Urinary bladder (tissue), 4 donors: ENCODE measurements at places on chromosomes 11 and 22.
A peak's percentile ranks its signal among the peaks of the same experiment; 100 is the strongest.

DNA sequence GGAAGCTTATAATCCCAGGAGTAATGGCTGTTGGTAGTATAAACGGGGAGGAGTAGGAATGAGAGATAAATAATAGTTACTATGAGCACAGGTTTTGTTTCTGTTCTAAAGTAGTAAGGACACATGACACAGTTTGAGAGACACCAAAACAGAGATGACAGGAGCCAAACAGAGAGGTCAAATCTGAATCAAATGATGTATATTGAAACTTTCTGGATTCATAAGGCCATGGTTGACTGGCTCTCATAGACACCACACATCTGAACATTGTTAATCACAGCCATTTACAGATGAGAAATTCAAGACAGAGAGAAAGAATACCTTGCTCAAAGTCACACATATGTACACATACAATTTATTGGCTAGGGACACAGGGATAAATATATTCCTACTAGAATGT is 63.4 kb upstream of the UCP3 start:
- DNase-seq, result no peak

DNA sequence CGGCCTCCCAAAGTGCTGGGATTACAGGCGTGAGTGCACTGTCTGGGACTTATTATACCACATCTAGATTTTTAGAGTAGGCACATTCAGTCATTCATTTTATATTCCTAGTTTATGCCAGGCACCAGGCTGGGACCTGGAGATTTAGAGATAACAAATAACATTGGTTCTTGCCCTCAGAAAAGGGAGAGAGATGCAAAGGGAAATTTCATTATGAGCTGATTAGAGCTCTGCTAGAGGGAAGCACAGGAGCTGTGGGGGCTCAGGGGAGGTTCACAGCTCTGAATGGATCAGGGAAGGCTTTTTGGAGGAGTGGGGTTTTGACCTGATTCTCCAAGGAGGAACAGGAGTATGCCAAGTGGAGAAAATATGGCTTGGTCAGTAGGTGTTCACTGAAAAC is 32.3 kb downstream of the MEI1 start:
- DNase-seq, result no peak

DNA sequence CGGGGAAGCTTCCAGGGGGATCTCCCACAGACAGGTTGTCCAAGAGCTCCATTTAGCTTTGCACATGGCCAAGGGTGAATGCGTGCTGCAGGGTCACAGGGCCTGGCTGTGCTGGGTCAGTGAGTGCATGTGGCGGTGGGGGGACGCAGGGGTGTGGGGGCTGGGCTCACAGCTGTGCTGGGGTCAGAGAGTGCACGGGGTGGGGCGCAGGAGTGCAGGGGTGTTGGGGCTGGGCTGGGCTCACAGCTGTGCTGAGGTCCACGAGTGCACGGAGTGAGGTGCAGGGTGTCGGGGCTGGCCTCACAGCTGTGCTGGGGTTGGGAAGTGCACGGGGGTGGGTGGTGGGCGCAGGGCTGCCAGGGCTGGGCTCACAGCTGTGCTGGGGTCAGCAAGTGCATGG is 557.7 kb downstream of the BRD1 start:
- no peak for DNase-seq

DNA sequence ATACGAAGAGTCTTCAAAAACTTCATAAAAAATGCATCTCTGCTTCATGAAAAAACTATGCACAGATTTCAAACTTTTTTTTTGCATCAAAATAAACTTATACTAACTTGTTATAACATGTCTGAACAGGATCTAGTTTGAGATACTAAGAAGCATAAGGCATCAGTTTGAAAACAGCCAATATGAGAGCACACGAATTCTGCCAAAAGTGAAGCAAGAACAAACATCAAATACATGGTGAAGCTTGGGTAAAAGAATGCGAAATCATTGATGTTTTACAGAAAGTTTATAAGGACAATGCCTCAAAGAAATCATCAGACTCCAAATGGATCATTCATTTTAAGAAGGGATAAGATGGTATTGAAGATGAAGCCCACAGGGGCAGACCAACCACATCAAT is 389.1 kb upstream of the TENM4 start:
- DNase-seq, result no peak

DNA sequence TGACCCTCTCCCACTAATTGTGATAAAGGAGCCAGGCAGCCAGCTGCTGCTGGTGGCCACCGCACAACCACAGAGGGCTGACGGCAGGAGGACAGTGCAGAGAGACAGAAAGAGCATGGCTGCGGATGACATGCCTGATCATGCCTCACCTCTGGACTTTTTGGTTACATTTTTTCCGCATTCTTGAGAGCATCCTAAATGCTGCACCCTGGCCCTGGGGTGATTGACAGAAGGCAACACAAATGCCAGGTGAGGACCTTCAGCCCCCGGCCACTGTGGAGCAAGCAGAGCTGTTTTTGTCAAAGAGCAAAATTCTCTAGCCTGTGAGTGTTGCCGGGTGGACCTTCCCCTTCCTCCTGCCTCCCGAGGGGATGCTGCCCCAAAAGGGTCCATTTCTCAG is 78.5 kb downstream of the RPS6KA4 start:
- no peak for DNase-seq

DNA sequence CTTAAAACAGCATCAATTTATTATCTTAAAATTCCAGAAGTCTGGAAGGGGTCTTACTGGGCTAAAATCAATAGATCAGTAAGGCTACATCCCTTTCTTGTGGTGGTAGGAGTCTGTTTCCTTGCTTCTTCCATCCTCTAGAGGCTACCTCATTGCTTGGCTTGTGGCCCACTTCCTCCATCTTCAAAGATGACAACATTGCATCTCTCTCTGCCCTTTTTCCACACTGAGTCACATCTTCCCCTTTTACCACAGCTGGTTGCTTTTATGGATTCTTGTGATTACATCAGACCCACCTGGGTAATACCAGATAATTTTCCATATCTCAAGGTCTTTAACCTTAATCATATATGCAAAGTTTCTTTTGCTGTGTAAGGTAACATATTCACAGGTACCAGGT is 60.9 kb downstream of the GRIA4 start:
- DNase-seq, result no peak

- DNase-seq, result no peak
Observed at GRCh38 chr11:2134022-2135010, 4.9 kb downstream of the IGF2 start.

GRCh38 chr11:70111269-70112016 is 33.3 kb downstream of the ANO1 start:
- no peak for DNase-seq

- DNase-seq, result no peak
Observed at GRCh38 chr11:45384711-45385241, 98.6 kb upstream of the SYT13 start.

DNA sequence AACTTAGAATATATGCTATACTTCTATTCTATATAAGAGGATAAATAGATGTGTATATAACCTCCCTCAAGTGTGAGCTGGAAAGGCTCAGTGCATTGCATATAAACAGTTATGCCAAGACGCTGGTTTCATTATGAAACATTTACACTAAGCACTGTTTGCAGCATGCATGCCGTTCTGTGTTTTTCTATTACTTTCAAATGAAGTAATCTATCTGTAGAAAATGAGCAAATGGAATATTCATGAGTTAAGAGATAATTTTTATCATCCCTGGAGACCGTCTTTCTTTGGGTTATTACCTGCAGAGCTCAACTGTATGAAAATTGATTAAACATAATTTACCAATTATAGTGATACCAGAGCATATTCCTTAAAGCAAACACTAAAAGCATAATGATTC is 925.7 kb upstream of the CCDC90B start:
- no peak for DNase-seq

- DNase-seq, result no peak
Observed at GRCh38 chr22:29078036-29078868, 5.4 kb downstream of the KREMEN1 start.

GRCh38 chr11:120039039-120039438 is 98.9 kb downstream of the TRIM29 start:
- no peak for DNase-seq

DNA sequence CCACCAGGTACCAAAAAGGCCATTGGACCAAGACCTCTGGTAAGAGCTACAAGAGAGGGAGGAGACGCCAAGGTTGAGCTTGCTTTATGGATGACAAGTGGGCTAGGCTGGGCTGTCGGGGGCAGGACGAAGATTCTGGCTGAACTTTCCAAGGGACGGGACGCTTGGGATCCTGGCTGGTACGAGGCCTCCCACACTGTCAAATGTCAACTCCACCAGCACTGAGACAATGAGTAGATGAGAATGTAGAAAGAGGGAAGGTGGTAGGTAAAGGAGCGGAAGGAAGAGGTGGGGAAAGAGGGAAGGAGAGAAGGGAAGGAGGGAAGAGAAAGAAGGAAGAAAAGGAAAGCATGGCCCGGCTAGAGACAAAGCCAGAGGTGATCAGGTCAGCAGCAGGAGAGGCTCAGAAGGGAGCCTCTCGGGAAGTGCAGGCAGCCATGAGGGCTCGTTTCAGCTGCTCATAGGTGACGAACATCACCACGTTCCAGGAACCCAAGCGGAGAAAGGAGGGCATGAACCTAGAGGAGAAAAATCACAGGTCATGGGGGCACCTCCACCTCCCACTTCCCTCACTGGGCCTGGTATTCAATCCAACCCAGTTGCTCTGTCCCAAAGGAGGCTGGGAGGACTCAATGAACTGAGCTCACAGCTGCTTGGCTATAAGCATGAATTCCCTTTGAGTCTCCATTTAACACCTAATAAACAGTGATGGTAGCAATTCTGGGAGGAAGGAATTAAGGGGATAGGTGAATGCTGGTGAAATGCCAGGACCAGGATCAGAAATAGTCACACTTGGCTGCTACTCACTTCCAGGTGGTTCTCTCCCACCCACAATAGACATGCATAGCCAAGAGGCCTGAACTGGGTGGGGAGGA is 7.8 kb downstream of the UCP2 start:
- no peak for DNase-seq

DNA sequence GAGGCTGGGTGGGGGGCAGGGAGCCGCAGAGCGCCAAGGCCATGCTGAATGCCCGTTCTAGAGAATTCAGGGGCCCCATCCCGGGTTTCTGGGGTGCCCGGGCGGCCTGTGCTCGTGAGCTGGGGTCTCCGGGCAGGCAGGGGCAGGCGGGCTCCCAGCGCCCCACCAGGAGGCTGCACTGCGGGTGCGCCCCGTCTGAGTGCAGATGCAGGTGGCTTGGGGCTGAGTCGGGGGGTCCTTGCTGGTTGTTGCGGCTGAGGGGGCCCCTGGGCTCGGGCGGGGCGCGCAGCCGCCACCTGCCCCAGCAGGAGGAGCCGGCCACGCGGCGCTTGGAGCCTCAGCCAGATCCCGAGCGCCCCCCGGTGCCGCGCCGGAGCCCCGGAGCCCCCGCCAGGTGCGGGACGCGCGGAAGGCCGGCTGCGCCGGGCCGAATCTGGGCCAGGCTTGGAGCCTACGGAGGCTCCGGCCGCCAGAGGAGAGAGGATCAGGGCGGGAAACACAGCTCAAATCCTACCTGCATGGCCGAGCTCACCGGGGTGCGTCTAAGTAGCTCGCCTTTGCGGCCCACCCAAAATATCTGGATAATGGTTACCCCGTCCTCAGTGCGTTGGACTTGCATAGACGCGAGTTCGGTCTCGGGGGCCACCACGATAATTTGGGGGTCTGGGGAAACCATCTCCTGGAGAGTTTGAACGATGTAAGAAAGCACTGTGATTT is 590 bp upstream of the IGF2 start:
- DNase-seq, result no peak

GRCh38 chr11:97743205-97743742 is 1277.5 kb upstream of the CNTN5 start:
- no peak for DNase-seq

- DNase-seq, result peak; percentile 11
Observed at GRCh38 chr11:106076171-106076918, 802 bp downstream of the KBTBD3 start.

GRCh38 chr11:123250892-123251656 is 56.0 kb upstream of the CLMP start:
- no peak for DNase-seq

GRCh38 chr11:132231656-132232347 is 861.4 kb downstream of the NTM start:
- DNase-seq, result no peak

DNA sequence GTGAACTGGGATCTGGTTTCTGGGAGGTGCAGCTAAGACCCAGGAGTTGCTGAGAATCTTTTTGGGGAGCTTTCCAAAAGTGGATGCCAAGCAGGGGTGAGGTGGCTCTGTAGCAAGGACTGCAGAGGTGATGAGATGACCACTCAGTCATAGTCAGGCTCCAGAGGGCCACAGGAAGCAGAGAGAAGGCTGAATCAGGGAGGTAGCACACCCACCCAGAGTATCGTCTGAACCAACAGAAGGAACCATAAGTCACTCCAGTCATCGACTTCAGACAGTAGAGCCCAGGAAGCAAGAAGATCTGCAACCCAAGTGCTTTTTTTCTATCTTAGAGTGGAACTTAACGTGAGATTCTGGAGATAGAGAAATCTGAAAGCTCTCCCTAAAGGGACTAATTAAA is 335.7 kb upstream of the MPPED2 start:
- no peak for DNase-seq

- no peak for DNase-seq
Observed at GRCh38 chr11:28176351-28176750, 68.2 kb downstream of the METTL15 start.

DNA sequence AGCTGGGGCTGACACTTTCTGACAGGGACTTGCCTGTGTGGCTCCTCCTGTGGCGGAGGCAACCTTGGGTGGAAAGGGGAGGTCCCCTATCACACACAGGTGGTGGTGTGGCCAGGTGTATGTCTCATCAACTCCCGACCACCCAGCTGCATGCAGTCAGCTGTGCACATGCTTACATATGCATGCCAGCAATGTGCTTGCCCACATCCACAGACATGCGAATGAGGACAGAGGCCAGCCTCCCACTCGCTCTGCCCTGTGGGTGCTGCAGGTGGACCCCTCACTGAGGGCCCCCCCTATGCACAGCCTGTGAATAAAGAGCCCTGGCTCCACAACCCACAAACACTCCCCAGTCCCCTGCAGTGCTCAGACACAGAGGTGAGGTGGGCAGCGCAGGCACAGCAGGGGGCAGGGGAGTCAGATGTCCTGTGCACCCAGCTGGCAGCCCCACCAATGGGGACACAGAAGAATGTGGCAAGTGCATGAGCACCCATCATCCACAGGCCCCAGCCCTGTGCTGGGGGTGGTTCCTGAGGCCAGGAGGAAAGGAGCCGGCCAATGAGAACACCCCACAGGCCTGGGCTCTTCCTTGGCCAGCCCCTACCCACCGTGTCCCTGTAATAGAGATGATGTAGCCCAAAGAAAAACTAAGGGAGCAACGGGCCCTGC is 9.5 kb downstream of the GNB1L start:
- DNase-seq, result no peak

DNA sequence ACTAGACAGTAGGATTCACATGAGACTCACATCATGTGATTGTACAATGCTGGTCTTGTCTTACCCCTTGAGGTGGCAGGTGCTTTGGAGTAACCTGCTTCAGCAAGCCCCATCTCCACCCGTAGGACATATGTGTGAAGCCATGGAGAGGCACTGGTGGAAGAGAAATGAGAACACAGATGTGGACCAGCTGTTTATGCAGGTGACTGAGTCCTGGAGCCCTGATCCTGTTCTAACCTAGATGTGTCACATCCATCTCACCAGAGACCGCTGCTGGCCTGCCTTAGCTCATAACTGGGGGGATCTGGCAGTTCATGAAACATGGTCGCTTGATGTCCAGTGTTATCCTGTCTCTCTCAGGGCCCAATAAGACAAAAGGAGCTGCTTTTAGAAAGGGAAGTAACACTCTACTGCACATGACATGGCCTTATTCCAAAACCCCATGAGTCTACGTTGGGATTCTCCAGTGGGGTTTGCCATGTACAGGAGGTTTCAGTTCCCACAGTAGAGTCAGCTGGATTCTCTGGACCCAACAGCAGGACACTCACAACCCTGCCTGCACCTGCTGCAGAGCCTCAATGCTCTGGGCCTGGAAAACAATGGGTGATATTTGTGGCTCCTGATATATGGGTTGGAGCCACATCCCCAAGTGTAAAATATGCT is 62.0 kb downstream of the GGTLC2 start:
- DNase-seq, result no peak

- no peak for DNase-seq
Observed at GRCh38 chr11:496834-497564, 10.0 kb downstream of the RNH1 start.
